Stimulated activated CD8-positive, alpha-beta memory T cell treated with anti-CD3 and anti-CD28 coated beads, Interleukin-7, amount 100 ng/mL, for 4 hours (primary cell): ENCODE measurements at places on chromosomes 13 and 19.
A peak's percentile ranks its signal among the peaks of the same experiment; 100 is the strongest.

DNA sequence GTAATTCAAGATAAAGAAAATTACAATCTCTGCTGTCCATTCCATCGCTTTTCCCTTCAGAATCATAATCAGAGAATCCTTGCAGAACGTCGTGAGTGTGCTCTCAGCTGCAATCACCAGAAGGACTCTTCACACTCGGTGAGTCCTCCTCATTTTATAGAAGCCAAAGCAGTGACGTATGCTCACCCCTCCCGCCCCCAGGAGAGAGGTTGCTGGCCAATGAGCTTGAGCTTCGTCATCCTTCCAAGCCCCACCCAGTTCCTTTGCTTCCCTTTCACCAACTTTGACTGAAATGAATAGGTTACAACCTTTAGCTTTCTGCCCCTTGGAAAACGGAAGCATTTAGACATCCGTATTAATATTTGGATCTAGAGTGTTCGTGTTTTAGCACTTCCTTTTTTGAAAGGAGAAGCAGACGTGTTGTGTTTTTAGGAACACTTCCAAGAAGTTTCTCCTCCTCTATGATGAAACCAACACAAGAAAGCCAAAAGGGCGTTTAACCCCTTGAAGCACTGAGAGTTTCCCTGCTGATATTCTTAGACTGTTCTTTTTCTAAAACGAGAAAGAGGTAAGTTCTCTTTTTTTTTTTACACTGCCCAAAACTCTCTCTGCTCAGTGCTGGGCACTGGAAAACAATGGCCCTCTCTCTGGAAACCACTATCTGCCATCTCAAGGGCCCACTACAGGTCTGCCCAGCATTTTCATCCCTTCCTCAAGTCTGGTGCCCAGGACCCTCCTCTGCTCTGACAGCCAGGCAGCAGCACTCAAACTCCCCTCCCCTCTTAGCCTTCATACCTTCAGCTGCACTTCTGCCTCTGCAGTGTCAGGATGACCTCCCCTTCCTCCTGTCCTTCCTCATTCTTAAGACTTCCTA, 44.3 kb upstream of the CEACAM21 start:
- peak; percentile 68 for DNase-seq

DNA sequence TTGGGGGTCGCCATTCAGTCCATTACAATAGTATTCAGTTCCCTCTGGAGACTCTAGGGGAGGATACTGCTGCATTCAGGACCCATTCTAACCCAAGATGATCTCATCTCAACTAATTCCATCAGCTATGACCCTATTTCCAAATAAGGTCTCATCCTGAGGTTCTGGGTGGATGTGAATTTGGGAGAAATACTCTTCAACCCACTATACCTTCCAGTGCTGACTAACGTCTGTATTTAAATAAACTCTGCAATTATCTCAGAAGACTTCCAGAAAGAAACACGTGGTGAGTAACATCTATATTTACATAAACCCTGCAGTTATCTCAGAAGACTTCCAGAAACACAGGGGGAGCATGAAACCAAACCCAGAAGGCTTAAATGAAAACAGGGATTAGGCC, 1300.7 kb downstream of the PCDH9 start:
- no peak for DNase-seq

- no peak for DNase-seq
Observed at GRCh38 chr13:31947105-31947504, 84.5 kb upstream of the FRY start.

DNA sequence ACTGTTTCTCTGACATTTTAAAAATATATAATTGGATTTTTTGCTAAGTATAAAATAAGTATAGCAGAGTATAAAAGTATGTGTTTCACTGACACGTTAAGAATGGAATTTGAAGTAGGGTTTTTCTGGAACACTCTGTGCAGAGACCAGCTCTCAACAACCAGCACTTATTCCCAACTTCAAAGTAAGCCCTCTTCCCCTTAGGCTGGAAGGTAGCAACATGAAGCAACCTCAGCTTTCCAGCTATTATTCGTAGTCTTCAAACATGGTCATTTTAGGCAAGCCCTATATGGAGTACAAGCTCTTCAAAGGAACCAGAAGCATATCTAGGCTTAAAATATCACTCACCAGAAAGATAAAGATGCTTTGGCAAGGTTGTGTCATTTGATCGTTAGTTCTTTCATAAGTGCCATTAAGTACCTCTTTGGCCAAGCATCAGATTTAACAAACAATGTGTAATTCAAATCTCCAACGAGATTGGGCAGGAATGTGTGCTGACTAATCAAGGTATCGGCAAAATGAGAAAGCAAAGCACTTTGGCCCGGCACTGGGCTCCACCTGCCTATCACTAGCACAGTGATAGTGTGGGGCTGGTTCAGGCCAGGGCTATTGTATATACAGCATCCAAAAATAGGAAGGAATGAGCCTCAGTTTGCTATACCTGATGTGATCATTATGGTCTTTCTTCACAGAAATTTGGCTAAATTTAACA, 95.9 kb upstream of the FREM2 start:
- DNase-seq, result no peak

- no peak for DNase-seq
Observed at GRCh38 chr13:88958821-88959220, 1287.7 kb downstream of the SLITRK5 start.

- DNase-seq, result no peak
Observed at GRCh38 chr13:98505217-98505616, 71.7 kb downstream of the STK24 start.

- DNase-seq, result peak; percentile 51
Observed at GRCh38 chr13:98476106-98476505, 100.8 kb downstream of the STK24 start.

GRCh38 chr13:46170268-46170667, 11.7 kb downstream of the LCP1 start:
- no peak for DNase-seq

- DNase-seq, result peak; percentile 38
Observed at GRCh38 chr13:46893798-46894560, 2.9 kb downstream of the HTR2A start.

DNA sequence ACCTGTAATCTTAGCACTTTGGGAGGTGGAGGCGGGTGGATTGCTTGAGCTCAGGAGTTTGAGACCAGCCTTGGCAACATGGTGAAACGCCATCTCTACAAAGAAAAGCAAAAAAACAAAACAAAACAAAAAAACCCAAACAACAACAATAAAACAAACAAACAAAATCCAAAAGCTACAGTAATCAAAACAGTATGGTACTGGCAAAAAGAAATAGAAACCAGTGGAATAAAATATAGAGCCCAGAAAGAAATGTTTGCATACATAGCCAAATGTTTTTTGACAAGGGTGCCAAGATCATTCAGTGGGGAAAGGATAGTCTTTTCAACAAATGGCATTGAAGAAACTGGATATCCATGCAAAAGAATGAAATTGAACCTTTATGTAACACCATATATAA, 11.5 kb downstream of the CEACAM1 start:
- DNase-seq, result no peak
